ENCODE measurements at places on chromosomes 5 and 9. TPM values are rescaled to one million over a fixed set of nuclear protein-coding genes. Genes with fewer than 3 reads are reported as not detected.

TEX48 gene
- total RNA-seq: 1.7 TPM

- peaks cover 25% of the 10 kb centered on the region for H3K27me3 ChIP-seq
- peaks cover 20% of the 10 kb centered on the region for H3K4me1 ChIP-seq
- DNase-seq: no peak
- peaks cover under 1% of the 10 kb centered on the region for H3K36me3 ChIP-seq
- no peak overlapping the region for H3K4me3 ChIP-seq
- no peak overlapping the region for H3K27ac ChIP-seq
These were observed 6.7 kb upstream of the LCN1 start for GRCh38 chr9:135514342-135515082.

DNA sequence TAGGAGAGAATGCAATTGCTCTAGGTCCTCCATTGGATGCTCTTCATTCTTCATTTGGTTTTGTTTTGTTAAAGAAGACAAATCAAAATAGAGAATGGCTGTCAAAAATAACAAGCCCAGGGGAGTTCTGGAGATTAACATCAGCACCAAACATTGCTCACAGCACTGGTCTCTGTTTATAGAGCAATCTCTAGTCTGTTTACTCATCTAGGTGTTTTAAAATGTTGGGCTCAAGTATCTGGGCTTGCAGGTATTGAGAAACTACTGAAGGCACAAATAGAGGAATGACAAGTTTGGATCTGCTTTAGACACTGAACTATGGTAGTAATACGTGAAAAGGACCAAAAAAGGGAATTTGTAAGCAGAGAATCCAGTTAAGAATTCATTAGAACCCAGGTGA is 77.0 kb upstream of the TMC1 start:
- DNase-seq: no peak
- no peaks in the 10 kb centered on the region for H3K36me3 ChIP-seq
- H3K27ac ChIP-seq: peak overlapping the region; percentile 73
- H3K4me1 ChIP-seq: peaks cover 34% of the 10 kb centered on the region

SHOC1 gene
- not detected for total RNA-seq

DNA sequence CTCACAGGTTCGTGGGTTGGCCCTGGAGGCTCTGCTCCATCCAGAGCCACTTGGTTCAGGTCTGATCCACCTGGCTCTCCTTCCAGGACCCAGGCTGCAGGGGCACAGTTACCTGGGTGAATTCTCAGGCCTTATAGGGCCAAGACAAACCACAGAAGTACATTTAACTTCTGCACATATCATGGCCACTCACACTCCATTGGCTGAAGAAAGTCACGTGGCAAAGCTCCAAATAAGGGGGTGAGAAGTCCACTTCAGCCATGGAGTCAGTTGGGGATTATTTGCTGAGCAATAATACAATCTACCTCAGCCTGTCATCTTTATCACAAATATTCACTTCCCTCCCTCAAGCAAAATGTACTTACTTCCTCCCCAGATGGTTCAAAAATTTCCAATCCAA is 83.6 kb downstream of the MACROH2A1 start:
- no peak for DNase-seq
- no peak overlapping the region for H3K27ac ChIP-seq
- no peaks in the 10 kb centered on the region for H3K27me3 ChIP-seq

SMIM33 gene
- 0.22 TPM for total RNA-seq

- no peaks in the 10 kb centered on the region for H3K4me1 ChIP-seq
- no peak overlapping the region for H3K27ac ChIP-seq
- no peak overlapping the region for H3K4me3 ChIP-seq
- no peaks in the 10 kb centered on the region for H3K27me3 ChIP-seq
- no peaks in the 10 kb centered on the region for H3K36me3 ChIP-seq
These were observed 28.3 kb downstream of the FGF10 start for GRCh38 chr5:44360919-44361318.

DNA sequence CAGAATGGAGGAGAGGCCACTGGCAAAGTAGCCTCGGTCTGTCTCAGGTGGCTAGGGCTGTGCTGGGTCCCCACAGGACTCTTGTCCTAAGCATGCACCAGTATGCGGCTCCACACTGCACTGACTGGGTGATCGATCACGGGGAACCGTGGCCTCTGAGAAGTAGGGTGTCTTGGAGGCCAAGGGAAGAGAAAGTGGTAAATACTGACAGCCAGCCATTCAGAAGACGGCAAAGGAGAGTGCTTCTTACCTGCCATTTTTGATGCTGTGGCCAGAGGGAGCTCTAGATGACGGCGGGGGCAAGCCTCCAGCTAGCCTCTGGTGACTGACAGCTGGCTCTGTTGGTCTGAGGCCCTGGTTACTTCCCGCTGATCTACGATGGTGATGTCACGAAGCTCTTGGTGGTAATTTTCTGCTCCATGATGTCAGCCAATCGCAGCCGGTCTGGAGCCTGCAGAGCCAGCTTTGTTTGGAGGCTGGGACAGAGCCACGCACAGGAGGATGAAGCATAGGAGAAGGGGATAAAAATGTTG is 40.4 kb upstream of the GADD45G start:
- no peaks in the 10 kb centered on the region for H3K36me3 ChIP-seq
- H3K27me3 ChIP-seq: peaks cover 8% of the 10 kb centered on the region
- no peak for DNase-seq

GRCh38 chr5:167593329-167594060 is 698.0 kb upstream of the WWC1 start:
- no peaks in the 10 kb centered on the region for H3K4me1 ChIP-seq
- H3K27me3 ChIP-seq: no peaks in the 10 kb centered on the region
- no peaks in the 10 kb centered on the region for H3K36me3 ChIP-seq
- DNase-seq: no peak

DNA sequence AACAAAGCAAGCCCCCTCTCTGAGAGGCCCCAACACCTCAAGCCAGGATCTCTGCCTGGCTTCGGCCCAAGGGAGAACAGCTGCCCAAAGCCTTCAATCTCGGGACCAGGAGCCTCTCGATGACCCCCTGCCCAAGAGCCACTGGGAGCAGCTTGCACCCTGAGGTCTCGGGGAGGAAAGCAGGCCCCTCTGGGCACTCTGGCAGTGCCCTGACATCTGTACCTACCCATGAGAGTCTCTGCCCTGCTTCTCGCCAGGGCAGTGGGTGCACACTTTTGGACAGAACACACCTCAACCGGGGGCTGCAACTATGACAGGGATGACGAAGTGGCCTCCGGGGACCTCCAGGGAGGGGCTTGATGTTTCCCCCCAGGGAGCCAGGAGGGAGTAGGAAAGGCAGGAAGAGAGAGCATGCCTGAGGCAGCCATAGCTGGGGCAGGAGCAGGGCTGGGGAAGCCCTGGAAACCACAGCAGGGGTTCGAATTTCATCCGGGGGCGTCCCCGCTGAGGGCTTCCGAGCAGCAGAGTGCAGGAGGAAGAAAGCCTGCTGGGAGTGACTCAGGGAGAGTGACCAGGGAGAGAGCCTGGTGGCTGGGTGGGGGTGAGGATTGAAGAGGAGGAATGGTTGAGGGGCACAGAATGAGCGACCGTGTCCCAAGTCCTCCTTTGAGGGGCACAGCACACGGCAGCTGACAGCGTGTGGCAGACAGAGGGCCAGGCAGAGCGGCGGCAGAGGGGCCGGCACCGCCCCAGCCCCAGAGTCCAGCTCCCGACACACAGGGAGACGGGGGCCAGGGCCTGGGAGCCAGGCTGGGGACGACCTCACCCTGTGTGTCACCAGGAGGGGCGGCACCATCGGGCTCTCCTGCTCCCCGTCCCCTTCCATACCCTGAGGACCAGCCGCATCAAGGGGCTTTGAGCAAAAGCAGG is 1.8 kb downstream of the LPCAT1 start:
- peaks cover 26% of the 10 kb centered on the region for H3K4me1 ChIP-seq
- H3K4me3 ChIP-seq: peak overlapping the region; percentile 89
- no peaks in the 10 kb centered on the region for H3K27me3 ChIP-seq
- H3K36me3 ChIP-seq: peaks cover 3% of the 10 kb centered on the region

DNA sequence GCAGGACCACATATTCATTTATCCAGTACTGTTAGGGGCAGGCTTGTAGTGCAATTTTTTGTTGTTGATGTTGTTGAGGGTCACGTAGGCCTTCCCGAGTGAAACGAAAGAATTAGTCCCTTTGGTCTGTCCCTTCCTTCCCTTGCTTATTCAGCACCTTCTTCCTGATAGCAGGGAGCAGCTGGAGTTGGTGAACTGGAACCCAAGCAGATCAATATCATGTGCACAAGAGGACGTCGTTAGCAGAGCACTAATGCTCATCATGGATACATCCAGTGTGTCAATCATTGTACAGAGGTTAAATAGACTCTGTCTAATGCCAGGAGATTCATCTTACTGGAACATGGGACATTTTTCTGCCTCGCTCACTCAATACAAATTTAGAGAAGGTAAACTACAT is 33.0 kb upstream of the MAP1B start:
- peaks cover 48% of the 10 kb centered on the region for H3K27me3 ChIP-seq
- H3K36me3 ChIP-seq: no peaks in the 10 kb centered on the region
- H3K27ac ChIP-seq: no peak overlapping the region
- no peaks in the 10 kb centered on the region for H3K4me1 ChIP-seq

GRCh38 chr5:16864631-16865131 is 71.4 kb downstream of the MYO10 start:
- H3K36me3 ChIP-seq: no peaks in the 10 kb centered on the region
- DNase-seq: no peak
- H3K4me1 ChIP-seq: no peaks in the 10 kb centered on the region

DNA sequence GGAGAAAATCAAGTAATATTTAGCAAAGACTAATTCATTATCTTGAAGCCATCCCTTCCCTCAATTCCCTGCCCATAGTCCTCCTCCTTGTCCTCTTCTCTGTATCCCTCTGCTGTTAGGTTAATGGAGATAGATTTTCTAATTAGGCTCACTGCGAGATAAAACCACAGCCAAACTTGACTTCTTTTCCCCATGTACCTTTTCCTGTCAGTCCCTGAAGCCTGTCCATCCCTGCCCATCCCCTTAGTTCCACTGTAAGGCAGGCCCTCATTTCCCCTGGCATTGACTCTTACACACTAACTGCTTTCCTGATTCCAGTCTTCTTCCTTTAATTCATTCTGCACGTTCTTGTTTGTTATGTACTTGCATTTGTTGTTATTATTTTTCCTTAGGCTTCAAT is 1.2 kb downstream of the TLR4 start:
- H3K27ac ChIP-seq: no peak overlapping the region
- no peak for DNase-seq
- no peaks in the 10 kb centered on the region for H3K36me3 ChIP-seq
- no peak overlapping the region for H3K4me3 ChIP-seq
- peaks cover 11% of the 10 kb centered on the region for H3K27me3 ChIP-seq

GRCh38 chr9:117095081-117095480 is 319.8 kb downstream of the ASTN2 start:
- H3K27ac ChIP-seq: no peak overlapping the region
- DNase-seq: no peak
- H3K4me3 ChIP-seq: no peak overlapping the region
- H3K36me3 ChIP-seq: no peaks in the 10 kb centered on the region

RNF183 gene
- 0.34 TPM for total RNA-seq

DNA sequence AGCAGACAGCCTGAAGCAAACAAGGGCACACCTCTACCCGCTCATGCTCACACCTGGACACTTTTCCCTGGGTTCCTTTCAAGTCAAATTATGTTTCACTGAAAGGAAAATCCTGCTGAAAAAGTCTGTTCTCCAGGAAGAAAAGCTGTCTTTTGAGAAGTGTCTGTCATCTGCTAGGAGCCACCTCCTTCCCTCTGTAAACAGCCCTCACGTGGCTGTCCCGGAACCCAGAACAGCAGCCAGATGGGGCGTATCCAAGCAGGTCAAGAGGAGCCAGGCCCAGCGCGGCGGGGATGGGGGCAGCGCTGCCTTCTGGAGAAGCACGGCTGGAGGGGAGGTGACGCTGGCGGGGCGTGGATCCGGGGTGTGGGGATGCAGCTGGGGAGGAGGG is at the start of gene PNPLA7:
PNPLA7 (minus strand) TSS at position 172 of the 391 bp plus-strand sequence. CDS start 205 bp downstream, outside the sequence.
- H3K27ac ChIP-seq: peak within 1 kb of the TSS; percentile 63
- H3K4me1 ChIP-seq: peaks cover 21% of the 10 kb centered on the region
- H3K36me3 ChIP-seq: peaks cover 2% of the 10 kb centered on the region
- H3K27me3 ChIP-seq: no peaks in the 10 kb centered on the region

- H3K36me3 ChIP-seq: no peaks in the 10 kb centered on the region
- H3K4me1 ChIP-seq: peaks cover 5% of the 10 kb centered on the region
- no peak overlapping the region for H3K4me3 ChIP-seq
- H3K27me3 ChIP-seq: no peaks in the 10 kb centered on the region
- no peak for DNase-seq
These were observed 133.4 kb downstream of the DAB2IP start for GRCh38 chr9:121784731-121785411.

GRCh38 chr9:134494905-134495304 is 146.7 kb upstream of the COL5A1 start:
- no peaks in the 10 kb centered on the region for H3K4me1 ChIP-seq
- no peak for DNase-seq
- no peak overlapping the region for H3K27ac ChIP-seq

MYMK gene
- not detected for total RNA-seq

- peaks cover 98% of the 10 kb centered on the region for H3K27me3 ChIP-seq
- H3K27ac ChIP-seq: no peak overlapping the region
- no peaks in the 10 kb centered on the region for H3K36me3 ChIP-seq
- no peak for DNase-seq
These were observed 622 bp upstream of the ISL1 start for GRCh38 chr5:51382521-51383130.

CAMK4 gene
- total RNA-seq: 56.1 TPM

GRCh38 chr5:135986891-135987401 is 32.2 kb upstream of the LECT2 start:
- DNase-seq: no peak
- H3K27me3 ChIP-seq: peaks cover 33% of the 10 kb centered on the region
- no peaks in the 10 kb centered on the region for H3K36me3 ChIP-seq
- peak overlapping the region; percentile 40 for H3K27ac ChIP-seq
- H3K4me1 ChIP-seq: no peaks in the 10 kb centered on the region
- no peak overlapping the region for H3K4me3 ChIP-seq

DNA sequence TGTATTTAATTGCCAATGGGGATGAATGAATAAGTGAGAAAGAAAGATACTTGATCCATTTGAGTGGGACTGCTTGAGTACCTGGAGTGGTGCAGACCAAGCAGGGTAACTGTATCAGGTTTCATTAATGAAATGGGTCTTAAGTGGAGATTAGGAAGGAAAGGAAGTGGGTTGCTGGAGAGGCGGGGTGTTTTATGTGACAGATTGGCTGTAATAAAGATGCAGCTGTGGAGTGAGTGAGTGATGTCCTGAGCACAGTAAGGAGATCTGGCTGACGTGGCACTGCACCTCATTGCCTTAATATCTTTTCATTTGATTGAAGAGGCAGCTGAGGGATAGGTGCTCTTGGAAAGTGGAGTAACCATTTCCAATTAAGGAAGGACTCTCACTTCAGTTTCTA is 161.0 kb upstream of the CCDC152 start:
- no peaks in the 10 kb centered on the region for H3K4me1 ChIP-seq
- H3K36me3 ChIP-seq: no peaks in the 10 kb centered on the region
- DNase-seq: no peak
- H3K4me3 ChIP-seq: no peak overlapping the region

GRCh38 chr5:399296-400281 is 43.4 kb upstream of the EXOC3 start:
- peak overlapping the region; percentile 77 for H3K4me3 ChIP-seq
- H3K27ac ChIP-seq: peak overlapping the region; percentile 80
- DNase-seq: peak; percentile 87
- H3K36me3 ChIP-seq: peaks cover 9% of the 10 kb centered on the region
- H3K4me1 ChIP-seq: peaks cover 69% of the 10 kb centered on the region

PCDHGA10 gene
- 0.12 TPM for total RNA-seq

Data from activated T-cell treated with anti-CD3 and anti-CD28 coated beads, Interleukin-2, amount 50 U/mL, for 72 hours (primary cell).